ENCODE measurements at places on chromosomes 2 and 18.
A peak's percentile ranks its signal among the peaks of the same experiment; 100 is the strongest.

- no peak for DNase-seq
Observed at GRCh38 chr2:238873381-238873801, 25.5 kb downstream of the TWIST2 start.

DNA sequence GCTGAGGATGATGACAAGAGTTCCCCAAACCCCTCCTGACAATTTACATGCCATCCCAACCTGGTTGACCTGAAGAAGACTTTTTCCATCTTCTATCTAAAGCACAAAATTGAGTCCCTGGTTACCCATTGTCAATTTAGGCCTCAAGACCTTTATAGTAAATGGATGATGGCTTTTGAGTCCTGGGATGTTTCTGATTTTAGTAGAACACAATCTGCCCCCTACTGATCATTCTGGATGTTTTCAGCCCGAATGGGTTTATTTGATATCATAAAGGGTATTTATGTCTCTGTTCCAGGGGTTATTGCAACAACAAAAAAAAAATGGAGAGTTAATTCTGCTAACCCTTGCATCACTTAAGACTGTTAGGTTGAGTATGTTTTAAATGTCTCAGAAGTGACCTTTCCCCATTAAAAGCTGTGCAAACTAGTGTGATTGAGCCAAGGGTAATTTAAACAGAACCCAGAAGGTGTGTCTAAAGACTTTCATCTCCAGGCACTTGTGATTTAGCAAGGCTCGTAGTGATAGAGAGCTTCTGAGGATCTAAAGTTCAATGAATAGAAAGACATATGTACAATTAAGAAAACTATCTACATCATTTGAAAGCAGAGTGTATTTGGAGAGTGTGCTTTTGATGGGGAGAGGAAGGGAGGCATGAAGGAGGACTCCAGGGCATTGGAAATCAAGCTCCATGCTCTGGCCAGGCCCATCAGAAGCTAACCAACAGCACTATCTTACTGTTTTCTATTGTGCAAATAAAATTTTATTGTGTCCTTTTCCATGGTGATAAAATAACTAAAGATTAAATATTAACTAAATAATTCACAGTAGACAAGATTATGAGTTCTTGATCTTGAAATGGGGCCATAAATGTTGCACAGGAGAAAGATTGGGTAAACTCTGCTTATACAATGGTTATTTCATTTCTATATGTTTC lies 96.6 kb upstream of the NOSTRIN start:
- no peak for DNase-seq

DNA sequence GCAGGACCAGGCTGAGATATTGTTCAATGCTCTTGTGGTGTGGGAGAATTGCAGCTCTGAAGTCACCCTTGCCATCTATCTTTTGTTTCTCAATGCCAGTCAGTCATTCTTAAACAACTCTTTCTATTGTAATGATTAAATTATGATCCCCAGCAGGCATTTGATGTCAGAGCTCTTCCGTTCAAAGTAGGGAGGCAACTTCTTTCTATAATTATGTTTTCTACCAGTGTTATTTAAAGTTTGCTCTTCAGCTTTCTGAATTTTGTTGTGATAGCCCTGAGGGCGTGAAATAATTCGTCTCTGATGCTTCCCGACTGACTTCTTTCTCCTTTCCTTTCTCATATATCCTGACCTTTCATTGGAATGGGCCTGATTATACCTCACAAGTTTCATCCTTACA lies 161.4 kb upstream of the KLHL14 start:
- no peak for DNase-seq

GRCh38 chr2:139478165-139478914 lies 698.1 kb upstream of the NXPH2 start:
- no peak for DNase-seq

GRCh38 chr2:25899404-25899970 lies 21.2 kb upstream of the ASXL2 start:
- DNase-seq = no peak

DNA sequence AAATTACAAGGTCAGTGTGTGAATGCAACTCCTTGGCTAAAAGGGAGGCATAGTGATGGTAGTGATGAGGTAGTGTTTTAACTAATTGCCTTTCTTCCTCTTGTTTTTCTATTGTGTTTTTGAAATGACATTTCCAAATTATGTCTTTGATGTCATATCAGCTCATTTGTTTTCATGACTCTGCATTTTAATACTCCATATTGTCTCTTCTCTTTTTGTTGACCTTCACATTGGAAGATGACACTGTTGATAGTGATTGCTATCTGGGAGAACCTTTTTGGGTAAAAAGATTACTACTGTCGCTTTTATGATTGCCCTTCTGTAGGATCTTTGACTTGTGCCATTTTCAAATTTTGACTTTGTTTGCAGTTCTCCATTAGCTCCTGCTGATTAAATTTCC lies 3.0 kb downstream of the GIGYF2 start:
- no peak for DNase-seq

DNA sequence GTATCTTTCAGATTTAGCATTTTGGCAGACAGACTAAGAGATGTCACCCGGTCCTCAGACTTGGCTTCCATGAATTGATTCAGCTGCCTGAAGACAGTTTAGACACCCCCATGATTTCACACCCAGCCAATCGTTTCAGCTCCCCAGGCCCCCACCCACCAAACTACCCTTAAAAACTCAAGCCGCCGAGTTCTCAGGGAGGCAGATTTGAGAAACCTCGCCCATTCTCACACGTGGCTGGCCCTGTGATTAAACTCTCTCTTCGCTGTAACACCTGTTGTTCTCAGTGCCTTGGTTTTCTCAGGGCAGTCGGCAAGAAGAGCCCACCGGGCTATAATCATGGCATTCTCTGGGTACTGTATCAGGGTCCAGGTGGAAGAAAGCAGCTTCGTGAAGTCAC lies 35.2 kb downstream of the UXS1 start:
- peak; percentile 12 for DNase-seq

DNA sequence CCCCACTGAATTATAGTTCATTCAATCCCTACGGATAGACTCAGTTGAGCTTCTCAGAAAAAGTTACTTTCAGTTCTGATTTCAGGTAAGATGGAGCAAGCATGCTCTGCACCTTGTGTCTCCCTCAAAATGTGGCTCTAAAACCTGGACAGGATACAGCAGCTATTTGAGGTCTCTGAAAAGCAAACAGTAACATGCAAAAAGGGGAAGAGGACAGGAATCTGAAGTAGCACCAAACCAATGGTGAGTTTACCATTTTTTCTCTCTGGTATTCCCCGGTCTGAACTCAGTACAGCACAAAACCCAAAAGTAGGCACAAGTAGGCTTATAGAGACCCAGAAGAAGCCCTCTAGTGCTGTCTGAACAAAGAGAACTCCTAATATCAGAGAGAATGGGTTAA lies 34.1 kb downstream of the LANCL1 start:
- DNase-seq = no peak

- DNase-seq = no peak
Observed at GRCh38 chr18:24504401-24504800, 44.0 kb downstream of the HRH4 start.

- DNase-seq = no peak
Observed at GRCh38 chr2:157194097-157194688, 63.3 kb upstream of the GALNT5 start.

DNA sequence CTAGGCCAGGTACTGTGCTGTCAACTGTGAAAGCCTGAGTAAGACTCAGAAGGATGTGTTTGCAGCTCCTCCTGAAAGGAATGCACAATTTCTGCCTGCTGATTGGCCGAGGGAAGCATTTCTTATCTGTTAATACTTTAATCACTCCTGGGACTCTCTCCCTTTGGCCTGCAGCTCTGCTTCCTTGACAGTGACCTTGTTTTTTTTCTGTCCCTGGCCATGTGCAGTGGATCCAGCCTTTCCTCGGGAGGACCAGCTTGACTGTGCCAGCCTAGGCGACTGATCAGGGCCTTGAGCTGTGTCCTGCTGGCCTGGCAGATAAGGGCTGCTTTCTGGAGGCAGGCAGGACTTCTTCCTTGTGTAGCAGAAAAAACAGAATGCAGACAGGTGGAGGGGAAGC lies 10.0 kb downstream of the RNF144A start:
- no peak for DNase-seq

- DNase-seq = no peak
Observed at GRCh38 chr2:67437114-67437513, 40.0 kb downstream of the ETAA1 start.

DNA sequence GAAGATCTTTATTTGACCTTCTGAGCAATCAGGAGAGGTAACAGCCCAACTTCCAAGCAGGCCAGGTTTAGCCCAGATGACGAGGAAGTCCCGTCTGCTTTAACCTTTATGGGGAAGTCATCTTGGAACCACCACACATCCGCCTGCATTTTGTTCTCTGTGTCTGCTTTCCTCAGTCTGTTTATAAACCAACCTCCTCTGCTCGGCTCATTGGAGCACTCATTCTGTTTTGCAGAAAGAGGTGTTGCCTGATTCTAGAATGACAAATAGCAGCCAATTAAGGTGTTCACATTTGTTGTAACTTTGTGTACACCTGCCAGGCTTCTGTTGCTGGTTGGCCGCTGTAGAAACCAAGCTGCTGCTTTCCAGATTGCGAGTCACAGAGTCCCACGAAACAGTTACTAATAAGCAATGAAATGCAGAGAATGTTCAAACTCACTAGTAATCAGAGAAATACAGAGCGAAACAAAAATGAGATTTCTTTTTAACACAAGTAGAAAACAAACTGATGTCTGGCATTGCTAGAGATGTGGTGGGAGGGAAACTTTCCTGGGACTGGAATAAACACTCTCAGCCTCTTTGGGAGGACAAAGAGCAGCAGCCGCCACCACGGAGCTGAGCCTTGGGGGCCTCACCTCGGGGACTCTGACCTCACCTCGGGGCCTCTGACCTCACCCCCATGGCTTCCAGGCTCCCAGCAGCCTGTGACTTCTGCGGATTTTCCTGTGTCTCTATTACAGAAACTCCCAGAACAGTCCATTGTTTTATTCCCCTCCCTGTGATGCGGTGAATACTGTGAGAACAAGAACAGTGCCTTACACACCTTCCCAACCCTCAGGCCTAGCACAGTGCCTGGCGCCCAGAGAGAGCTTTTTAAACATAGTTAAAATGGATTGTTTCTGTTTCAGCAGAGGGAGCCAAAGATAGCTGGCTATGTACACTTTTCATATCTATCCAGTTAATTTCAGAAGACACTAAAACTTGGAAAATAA lies 64.0 kb downstream of the MBP start:
- DNase-seq = no peak

DNA sequence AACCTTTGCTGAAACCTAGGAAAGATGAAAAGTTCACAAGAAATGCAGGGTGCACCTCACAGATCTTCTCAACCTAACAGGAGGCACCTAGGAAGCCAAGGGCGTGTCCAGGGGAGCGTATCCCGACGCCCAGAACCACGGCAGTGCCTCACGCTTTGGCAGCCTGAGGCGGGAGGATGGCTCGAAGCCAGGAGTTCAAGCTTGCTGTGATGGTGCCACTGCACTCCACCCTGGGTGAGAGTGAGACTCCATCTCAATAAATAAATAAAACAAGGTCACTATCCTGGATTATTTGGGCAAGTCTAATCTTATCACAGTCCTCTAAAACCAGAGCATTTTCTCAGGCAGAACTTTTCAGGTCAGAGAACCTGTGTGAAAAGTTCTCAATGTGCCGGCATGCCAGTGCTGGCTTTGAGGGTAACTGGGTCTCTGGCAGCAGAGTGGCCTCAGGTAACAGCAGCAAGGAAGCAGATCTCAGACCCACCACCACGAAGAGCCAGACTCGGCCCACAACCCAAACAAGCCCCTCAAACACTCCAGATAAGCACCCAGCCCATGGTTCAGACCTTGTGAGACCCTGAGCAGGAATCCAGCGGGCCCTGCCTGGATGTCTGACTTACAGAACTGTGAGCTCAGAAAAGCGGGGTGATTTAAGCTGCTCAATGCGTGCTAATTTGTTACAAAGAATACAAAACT lies 11.7 kb downstream of the HSBP1L1 start:
- no peak for DNase-seq

GRCh38 chr18:23812546-23813440 lies 123.5 kb downstream of the LAMA3 start:
- peak; percentile 20 for DNase-seq

DNA sequence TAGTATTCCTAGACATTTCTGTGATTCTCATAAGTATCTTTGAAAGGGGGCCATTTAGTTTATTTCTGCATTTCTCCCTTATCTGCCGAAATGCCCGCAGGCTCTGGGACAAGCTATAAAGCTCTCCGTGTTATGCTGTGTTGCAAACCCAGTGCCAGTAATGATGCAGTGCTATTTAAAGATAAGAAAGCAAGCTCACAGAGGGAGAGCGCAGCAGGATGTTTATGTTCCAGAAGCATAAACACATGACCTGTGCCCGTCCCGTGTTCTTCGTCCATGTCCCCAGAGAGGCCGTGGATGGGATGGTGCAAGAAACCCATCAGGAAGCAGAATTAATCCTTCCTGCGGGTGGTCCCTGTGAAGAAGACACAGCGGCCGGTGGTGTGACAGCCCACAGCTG lies 99.4 kb downstream of the NEDD4L start:
- no peak for DNase-seq

DNA sequence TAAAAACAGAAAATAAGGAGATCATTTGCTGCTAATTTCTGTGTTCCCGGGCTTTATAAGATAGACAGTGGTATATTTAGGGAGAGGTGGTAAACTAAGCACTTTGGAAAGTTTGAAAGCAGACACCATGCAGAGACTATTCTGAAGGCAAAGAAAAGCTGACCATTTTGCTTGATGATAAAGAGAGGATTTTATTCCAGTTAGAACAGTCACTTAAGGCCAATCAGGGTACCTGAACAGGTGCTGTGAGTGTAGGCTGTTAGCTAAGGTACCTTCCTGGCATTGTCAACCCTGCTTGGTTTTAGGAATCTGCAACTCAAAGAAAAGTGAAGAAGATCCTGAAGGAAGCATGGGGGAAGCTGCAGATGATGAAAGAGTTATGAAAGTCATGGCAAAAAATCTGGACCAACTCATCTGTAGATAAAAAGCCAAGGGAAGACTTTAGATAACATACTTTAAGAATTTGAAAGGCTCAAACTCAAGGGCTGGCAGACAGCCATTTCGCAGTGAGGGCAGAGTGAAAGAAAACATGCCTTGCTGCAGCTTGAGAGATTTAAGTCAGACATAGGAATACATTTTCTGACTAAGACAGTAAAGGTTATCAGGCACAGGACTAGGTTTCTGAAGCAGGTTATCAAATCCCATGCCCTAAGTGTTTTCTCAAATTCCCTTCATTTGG lies 80.1 kb upstream of the ARL5A start:
- no peak for DNase-seq

GRCh38 chr2:16626497-16626896 lies 39.1 kb downstream of the CYRIA start:
- no peak for DNase-seq

DNA sequence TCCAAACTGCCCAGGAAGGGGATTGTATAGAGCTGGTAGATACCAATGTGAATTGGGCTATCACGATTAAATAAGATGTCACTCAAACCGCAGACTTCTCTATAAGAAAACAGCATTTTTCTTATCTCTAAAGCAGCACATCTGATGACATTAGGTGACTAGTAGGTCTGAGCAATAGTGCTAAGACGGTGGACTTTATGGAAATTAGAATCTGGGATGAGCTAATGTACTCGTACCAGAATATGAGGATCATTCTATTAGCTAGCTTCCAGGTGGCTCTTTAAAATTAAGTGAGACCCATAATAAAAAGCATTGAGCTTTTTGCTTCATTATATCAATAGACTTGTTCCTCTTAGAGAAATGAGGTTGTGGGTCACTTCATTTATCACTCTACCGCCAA lies 130.0 kb upstream of the MC4R start:
- no peak for DNase-seq

- DNase-seq = no peak
Observed at GRCh38 chr2:103004426-103004942, 242.7 kb downstream of the TMEM182 start.

- no peak for DNase-seq
Observed at GRCh38 chr2:233501198-233502076, 65.1 kb downstream of the USP40 start.
